Activated CD8-positive, alpha-beta memory T cell treated with anti-CD3 and anti-CD28 coated beads for 1 hour (primary cell): ENCODE measurements at places on chromosomes 2 and 18.

DNA sequence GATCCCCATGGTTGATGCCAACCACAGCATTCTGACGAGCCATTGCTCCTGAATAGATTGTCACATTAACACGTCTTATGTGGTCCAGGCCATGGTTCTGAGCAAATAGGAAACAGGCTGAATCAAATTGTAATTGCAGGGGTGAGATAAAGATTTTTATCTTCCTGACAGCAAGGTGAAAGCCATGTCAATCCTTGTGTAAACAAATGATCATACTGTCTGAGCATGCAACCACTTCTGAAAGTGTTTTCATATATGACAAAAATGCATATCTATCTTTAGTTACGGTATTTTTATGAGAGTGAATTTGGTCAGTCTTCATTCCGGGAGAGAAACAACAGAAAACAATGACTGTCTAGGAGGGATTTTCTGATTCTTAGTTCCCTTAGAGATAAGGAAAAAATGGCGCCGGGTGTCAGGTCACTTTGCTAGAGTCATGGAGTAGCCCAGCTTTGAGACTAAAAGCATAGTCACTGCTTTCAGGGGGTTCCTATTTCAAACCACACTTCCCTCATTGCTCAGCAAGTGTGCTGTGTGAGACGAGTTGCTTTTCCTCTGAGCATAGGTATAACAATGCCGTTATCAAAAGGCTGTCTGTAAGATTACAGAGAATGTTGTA is 958.9 kb downstream of the DCDC2C start:
- DNase-seq: no peak

DNA sequence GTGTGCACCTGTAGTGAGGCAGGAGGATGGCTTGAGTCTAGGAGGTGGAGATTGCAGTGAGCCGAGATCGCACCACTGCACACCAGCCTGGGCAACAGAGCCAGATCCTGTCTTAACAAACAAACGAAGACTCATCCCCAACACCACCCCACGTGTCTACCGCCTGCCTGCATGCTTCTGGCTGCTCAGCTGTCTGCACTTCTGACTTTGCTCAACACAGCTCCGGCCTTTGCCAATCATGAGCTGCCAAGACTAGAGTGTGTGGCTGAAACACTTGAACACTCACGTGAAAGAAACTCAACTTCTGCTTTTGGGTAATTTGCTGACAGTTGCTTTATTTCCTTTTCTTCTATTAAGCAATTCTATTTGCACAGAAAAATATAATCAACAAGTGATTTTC is 32.1 kb upstream of the SP3 start:
- DNase-seq: no peak

- DNase-seq: no peak
Measured at GRCh38 chr18:55494899-55495298, 93.1 kb downstream of the TCF4 start.

DNA sequence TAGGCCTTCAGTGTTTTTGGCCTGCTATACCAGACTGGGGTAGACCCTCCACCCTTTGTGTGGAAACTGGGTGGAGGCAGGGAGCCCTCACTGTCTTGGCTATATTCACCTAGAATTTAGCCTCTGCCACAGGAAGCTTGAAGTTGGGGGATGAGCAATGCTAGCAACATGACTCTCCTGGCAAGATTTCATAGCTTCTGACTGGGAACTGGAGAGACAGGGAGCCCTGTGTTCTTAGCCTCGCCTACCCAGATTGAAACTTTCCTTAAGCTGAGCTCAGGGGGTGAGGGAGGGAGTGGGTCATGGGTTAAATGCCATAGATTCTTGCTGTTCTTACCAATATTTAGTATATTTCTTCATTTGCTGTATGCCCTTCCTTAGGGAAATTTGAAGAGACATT is 46.8 kb upstream of the FAM98A start:
- DNase-seq: no peak

DNA sequence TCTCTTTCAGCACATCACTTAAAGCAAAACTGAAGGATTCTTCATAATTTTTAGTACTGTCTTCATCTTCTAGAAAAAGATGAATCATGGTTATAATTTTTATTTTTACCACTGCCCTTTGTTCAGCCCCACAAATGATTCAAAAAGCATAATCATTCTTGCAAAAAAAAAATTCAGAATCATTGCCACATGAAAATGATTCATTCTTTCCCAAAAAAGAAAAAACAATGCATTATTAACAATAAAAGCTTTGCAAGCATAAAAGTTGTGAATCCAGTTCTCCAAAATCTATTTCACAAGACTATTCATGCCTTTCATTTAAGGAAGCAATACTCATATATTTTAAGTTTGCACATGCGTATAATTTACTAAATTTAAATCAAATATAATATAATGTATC is 204.8 kb downstream of the RBM43 start:
- DNase-seq: no peak

DNA sequence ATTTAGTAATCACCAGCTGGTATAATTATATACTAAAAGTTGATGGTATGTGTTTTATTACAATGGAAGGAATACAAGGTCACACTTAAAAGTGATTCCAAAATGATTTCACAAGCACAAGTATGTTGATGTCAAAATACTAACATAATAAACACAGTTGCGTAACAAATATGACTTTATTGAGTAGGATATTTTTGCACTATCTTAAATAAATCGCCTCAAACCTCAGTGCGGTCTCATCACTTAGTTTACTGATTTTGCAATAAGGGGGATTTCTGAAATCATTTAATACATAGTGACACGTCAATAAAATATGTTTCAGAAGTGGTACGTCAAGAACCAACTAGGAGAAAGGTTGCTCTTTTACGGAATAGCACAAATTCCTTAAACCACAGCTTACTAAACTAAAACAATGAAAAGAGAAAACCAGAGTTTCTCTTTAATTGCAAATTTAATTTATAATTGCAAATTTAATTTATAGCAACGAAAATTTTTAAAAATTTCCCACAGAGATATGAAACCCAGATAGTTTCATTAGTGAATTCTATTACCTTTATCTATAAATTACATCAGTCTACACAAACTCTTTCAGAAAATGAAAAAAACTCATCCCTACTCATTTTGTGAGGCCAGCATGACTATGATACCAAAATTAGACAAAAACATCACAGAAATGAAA is 304.0 kb upstream of the REG3G start:
- no peak for DNase-seq

GRCh38 chr18:58687871-58688308 is 16.6 kb downstream of the MALT1 start:
- DNase-seq: no peak

DNA sequence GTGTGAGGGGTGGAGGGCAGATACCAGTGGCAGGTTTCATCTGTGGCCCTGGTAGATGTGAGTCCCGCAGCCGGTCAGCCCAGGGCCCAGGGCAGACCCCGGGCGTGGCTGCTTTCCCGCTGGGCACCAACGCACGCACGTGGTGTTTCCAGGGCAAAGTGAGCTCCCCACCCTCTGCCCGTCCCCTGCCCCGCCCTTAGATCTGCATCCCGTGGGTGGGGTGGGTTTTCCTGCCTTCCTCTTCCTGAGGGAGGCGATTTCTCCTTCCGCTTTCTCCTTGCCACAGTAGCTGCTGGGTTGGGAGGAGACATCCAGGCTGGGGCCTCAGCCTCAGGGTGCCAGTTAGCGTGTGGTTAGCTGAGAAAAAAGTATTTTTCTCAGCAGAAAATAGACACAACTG is 49.6 kb downstream of the ODC1 start:
- no peak for DNase-seq
